ENCODE measurements at places on chromosomes 1 and 21.

- DNase-seq = no peak
Observed at GRCh38 chr1:236830560-236830959, 35.5 kb downstream of the MTR start.

- no peak for DNase-seq
Observed at GRCh38 chr1:232689711-232690110, 59.8 kb upstream of the SIPA1L2 start.

DNA sequence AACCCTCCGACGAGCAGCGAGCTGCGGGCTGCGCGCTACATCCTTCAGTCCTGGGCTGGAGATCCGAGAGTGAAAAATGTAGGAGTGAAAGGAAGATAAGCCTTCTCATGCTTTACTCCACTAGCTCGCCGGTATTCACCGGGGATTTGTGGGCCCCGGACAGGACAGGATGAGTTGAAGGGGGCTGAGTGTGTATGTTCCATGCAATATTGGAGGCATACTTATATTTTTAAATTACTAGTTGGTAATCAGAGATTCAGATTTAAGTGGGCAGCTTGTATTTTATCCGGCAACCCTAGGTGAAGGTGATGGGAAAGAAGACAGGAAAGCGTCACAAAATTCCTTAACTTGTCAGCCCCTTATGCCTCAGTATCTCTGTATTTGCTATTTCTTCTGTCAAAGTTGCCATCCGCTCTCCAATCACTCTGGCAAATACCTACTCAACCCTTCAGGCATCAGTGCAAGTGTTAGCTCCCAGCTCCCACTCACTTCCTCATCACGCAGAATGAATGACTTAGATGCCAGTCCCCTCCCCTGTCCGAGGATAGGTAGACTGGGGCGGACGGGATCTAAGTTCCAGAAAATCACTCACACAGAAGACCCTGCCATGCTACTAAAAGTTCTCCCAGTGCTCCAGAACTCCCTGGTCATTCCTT is 503 bp upstream of the PIGM start:
- DNase-seq = no peak

DNA sequence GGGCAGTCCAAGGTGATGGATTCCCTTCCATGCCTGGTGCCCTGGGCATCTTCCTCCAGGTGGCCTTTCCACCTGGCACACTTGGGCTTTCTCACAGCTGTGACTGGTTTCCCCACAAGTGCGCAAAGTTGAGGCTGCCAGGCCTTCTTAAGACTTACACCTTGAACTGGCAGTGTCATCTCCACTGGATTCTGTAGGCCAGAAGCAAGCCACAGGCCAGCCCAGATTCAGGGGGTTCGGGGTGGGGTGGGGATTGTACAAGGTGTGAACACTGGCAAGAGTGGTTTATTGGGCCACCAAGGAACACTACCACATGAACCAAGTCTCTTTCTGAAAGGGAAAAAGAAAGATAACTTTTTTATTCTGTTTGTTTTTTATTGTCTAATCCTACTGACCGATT is 27.2 kb downstream of the DYRK1A start:
- DNase-seq = no peak

DNA sequence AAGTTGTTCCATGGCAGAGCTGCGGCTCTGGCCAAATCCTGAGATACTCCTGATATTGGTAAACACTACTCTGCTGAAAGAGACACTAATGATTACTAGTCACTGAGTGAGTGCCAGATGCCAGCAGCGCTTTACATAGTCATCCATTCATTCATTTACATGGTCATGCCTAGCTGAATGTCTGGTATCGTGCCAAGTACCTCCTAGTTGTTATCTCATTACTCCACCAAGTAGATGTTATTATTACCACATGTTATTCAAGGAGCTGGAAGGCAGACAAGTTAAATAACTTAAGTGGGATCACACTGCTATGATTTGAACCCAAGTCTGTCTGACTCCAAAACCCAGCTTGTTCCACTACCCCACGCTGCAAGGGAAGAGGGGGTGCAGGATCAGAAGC is 4.7 kb downstream of the OLFML2B start:
- no peak for DNase-seq

GRCh38 chr21:42518215-42518614 is 4.6 kb downstream of the SLC37A1 start:
- no peak for DNase-seq

GRCh38 chr1:200099040-200099439 is 71.5 kb downstream of the NR5A2 start:
- no peak for DNase-seq

GRCh38 chr21:45164124-45164511 is 89.7 kb downstream of the ADARB1 start:
- no peak for DNase-seq

DNA sequence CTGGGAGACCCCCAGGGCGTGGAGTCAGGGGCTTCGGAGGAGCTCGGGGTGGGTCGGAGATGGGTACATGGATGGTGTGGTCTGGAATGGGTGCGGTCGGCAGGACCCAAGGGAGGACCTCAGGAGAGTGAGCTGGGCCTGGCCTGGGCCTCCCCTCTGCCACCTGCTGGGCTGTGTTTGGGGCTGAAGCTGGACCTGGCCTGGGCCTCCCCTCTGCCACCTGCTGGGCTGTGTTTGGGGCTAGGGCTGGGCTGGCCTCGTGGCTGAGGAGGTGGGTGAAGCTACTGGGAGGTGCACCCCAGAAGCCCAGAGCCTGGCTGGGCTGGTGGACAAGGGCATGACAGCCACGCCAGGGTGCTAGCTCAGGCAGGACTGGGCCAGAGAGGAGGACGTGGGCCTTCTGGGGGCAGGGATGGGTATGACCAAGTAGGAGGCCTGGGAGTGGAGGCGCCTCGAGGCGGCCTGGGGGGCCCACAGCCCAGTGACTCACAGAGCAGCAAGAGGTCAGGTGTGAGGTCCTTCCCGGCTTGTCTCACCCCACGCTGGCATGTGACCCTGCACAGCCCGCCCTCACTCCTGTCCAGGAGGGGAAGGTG is 14.5 kb downstream of the SAMD11 start:
- DNase-seq = no peak

DNA sequence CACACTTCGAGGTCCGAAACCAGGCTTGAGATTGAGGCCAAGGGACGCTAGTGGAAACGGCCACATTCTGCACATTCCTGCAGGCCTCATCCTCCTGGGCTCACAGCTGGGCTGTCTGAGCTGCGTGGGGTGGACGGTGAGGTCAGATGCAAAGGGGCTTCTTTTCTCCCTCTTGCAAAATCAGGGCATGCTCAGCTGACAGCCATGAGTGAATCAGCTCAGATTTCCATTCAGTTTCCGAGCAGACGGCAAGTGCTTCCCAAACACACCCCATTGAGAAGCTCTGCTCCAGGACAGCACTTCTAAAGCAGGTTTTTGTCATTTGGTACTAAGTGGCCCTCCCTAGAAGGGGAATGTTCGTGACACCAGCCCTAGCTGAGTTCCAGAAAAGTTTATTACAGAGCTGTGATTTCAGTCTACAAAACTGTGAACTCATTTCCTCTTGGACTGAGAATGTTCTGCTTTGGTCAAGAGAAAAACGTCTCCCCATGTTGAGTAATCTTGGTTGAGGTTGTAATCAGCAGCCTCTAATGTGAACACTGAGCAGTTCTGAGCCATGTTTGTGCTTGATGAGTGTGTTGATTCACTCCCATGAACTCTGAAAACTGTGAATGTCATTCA is 10.0 kb downstream of the PDPN start:
- DNase-seq = no peak

GRCh38 chr1:198171667-198172540 is 15.1 kb downstream of the NEK7 start:
- DNase-seq = no peak

DNA sequence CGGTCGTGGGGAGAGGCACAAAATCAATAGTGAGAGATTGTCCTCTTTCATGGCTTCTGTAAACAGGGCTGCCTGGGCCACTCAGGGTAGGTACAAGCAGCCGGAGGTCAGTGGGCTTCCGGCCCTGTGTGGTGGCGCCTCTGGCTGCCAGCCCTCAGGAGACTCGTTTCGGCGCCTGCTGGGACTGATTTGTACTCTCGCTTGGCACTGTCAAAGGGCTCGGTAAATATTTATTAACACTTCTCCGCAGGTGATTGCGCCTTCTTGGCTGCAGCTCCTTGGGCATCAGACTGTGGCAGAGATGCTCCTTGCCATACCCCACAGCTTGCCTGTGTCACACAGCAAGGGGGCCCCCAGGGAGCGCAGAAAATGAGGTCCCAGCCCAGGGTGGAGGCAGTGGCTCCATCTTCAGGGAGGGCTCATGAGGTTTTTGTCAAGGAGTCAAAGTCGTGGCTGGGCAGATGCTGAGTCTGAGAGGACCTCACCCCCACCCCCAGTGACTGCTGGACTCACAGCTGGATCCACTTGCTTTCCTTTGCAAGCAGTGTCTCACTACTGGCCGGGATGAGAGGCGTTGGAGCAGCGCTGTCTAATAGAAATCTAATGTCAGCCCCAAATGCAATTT is 262.5 kb downstream of the GRIK3 start:
- no peak for DNase-seq

DNA sequence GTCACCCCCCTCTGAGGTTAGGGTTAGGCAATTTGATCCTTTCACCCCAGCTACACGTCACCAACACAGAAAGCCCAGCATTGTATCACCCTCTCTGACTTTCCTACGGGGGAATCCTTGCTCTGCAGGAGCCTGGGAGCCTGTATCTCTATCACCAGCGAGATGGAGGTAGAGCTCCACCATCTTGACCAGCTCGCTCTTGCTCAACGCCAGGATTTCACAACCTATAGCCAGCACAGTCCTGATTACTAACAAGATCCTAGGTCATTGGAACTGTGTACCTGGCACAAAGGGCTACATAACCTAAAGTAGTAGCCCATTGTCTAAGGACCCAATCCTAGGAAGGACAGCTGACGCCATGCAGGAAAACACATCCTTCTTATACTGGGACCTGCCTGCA is 66.1 kb downstream of the DMRTA2 start:
- no peak for DNase-seq

- no peak for DNase-seq
Observed at GRCh38 chr1:70358921-70359564, 4.5 kb upstream of the ANKRD13C start.

DNA sequence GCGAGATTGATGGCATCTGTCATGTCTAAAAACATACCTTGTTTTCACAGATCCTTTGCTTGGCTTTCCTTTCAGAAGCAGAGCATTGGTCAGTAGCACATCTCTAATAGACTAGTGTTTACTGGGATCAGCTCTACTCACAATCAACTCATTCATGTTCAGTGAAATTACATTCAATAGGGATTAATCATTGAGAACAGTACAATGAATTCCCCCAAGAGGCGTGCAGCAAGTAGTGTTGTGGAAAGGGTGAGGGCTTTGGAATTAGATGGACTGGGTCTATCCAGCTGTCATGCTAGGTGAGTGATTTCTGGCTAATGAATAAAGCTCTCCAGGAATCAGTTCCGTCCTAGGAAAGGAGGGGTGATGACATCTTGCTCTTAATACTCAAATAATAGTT is 155.2 kb upstream of the COA6 start:
- no peak for DNase-seq

- no peak for DNase-seq
Observed at GRCh38 chr21:32093646-32094462, 185.0 kb downstream of the MIS18A start.

GRCh38 chr1:81420760-81421159 is 380.0 kb upstream of the ADGRL2 start:
- no peak for DNase-seq

DNA sequence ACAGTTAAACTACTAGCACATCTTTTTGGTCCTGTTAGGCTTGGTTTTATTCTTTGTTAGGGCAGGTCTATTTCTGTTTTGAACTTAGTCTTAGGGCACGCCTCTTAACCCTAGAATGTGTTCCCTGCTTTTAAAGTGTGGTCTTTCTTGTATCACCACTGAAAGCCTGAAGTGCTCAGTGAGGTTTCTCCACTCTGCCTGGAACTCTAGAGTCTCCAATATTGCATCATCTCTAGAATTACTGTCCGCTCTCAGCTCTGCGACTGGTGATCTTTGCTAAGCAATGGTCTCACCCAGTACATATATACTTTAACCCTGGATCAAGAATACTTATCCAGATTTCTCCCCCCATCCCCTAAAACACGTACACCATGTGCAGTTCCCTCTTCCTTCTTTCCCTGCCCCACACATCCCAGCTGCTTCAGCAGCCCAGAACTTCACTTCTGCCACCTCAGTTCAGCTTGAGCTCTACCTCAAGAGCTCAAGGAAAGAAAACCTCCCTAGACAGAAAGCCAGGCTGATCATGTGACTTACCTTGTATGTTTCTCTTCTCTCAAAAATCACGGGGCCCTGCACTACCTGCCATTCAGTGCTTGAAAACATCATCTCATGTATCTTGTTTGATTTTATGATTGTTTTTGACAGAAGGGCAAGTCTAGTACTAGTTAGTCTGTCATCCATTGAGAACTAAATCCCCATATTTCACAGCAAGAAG is 59.9 kb downstream of the TENT5C start:
- DNase-seq = no peak

GRCh38 chr1:94335950-94336349 is 82.2 kb upstream of the ABCD3 start:
- DNase-seq = no peak

GRCh38 chr21:19864476-19864875 is 1133.7 kb upstream of the NCAM2 start:
- DNase-seq = no peak

GRCh38 chr21:24832961-24833360 is 774.3 kb downstream of the MRPL39 start:
- DNase-seq = no peak

GRCh38 chr1:90486134-90486824 is 230.8 kb downstream of the BARHL2 start:
- DNase-seq = no peak

DNA sequence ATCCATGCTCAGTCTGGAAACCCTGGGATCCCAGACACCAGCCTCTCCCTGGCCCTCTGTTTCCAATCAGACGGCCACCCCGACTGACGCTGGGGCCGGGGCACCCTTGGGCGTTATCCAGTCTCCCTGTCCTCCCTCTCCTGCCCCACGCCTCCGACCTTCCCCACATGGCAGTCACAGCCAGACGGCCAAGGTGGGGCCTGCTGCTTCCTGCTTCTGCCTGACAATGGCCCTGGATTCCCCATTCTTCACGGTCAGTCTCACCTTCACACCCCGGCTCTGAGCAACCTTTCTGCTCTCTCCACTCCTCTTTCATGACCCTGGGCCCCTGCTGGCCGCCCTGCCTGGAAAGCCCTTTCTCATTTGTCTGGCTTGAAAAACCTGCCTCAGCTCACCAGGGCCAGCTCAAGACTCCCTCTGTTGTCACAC is 6.6 kb downstream of the GNG4 start:
- DNase-seq = no peak

- no peak for DNase-seq
Observed at GRCh38 chr1:210596641-210597040, 267.9 kb downstream of the HHAT start.

DNA sequence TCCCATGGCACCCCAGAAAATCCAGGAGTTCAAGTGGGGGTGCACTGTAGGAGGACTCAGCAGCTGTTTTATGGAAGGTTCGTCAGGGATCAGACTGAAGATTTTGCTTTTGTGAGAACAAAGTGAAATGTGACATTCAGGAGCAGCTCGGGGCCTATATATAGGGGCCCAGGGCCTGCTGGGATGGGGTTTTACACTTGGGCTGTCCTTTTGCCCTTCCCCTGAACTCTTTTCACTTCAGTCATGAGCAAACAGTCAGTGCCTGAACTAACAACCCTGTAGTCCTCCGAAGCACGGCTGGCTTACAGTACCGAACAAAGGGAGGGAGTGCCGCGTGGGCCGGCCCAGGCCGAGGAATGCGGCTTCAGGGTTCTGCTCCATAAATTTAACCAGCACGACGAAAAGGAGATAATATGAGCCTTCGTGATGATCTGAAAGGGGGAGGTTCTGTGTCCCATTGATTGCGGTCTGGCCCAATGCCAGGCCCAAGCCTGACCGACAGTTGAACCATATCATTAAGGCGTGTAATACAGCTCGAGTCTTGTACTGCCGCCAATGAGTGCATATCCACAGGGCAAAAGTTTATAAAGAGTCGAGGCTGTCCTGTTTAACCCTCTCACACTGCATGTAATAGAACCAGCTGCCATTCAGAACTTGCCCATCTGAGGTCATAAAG is 139.9 kb downstream of the DHRS3 start:
- no peak for DNase-seq
